ENCODE measurements at places on chromosomes 2 and 18.

DNA sequence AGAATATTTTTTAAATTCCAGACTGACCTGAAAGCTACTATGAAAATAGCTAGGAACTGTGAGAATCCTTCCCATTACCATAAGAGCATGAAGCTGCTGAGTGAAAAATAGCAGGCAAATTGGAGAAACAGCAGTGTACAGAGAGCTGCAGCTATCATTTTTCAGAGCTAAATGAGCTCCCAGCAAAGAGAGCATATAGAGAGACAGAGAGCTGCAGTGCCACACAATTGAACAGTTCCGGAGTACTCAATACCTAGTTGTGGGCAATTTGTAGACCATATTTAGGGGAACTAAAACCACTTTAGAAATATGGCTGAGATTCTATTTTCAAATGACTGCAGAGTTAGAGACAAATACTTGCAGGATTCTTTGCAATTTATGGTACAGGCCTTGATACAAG, 645.3 kb downstream of the STK39 start:
- DNase-seq: no peak

DNA sequence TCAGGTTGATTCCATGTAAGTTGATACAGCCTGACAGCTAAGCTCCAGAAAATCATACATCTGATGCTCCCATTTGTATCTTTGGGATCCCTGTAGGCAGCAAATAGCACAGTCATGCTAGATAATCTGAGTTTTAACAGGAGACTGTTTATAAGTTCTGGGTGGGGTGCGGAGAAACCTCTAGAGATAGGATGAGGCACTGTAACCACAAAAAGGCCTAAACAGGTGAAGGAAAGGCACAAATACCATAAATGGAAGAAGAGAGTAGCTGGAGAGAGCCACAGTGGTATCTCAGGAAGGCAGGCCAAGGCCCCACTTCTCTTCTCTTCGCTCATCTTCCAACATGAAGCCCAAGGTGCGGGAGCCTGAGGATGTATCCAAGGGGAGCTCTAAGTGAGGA, 18.1 kb upstream of the B4GALT6 start:
- no peak for DNase-seq

DNA sequence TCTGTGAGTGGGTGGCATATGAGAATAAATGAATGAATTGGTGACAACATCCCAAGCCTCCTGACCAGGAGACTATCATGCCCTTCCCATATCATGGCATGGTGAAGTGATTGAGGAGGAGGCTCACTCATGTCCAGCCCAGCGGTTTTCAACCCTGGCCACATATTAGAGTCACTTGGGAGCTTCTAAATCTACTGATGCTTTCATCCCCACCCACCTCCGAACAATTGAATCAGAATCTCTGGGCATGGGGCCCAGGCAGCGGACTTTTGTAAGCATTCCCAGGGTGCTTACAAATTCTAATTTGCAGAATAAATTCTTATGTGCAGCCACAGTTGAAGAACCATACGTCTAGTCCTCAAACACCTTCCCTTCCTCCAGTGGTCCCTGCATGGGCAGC, 81.7 kb upstream of the SEC11C start:
- no peak for DNase-seq

- DNase-seq: peak; percentile 51
Observed at GRCh38 chr2:54560146-54560881, 104.2 kb downstream of the SPTBN1 start.

GRCh38 chr2:205805136-205805535, 122.8 kb downstream of the NRP2 start:
- DNase-seq: no peak

GRCh38 chr2:161613161-161613560, 11.1 kb upstream of the SLC4A10 start:
- no peak for DNase-seq

- DNase-seq: no peak
Observed at GRCh38 chr2:83817511-83817910, 641.6 kb downstream of the SUCLG1 start.

- peak; percentile 51 for DNase-seq
Observed at GRCh38 chr2:207073801-207074678, 91.7 kb downstream of the KLF7 start.

DNA sequence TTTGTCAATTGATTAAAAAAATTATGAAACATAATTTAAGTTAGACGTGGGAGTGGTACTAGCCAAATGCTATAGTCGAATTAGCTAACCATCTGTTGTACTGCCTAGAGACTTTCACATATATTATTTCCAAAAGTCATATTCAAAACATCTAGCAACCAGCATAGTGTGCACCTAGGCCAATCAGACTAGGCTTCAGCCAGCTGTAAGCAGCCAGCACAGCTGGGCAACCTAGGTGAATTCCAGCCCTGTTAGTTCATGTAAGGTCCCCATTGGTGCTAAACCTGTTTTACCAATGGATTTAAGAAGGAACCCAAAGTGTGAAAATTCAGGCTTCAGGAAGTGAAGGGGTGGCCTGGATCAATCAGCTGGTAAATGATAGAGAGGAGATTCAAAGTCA, 144.3 kb downstream of the BCL2 start:
- DNase-seq: no peak

- DNase-seq: no peak
Observed at GRCh38 chr18:47968006-47968676, 37.7 kb upstream of the SMAD2 start.

DNA sequence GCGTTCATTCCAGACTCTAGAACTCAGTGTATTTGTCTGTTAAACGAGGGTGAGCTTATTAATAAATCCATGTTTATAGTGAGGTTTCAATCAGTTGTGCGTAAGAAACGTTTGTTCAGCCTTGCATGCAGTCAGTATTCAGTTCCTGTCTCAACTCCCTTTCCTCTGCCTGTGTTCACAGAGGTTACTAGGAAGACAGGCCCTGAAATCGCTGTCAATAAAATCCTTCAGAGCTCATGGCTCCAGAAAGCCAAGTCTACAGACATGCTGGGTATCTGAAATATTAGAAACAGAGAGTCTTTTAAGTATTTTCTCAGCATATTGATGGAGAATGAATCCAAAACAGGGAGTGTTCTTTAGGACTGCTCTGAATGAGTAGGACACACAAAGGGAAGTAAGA, 75.4 kb downstream of the KLF7 start:
- DNase-seq: no peak

- no peak for DNase-seq
Observed at GRCh38 chr2:18860179-18860578, 270.8 kb upstream of the NT5C1B start.

GRCh38 chr18:67845035-67845434, 328.5 kb upstream of the DSEL start:
- DNase-seq: no peak

- DNase-seq: no peak
Observed at GRCh38 chr2:29443627-29444026, 328.4 kb downstream of the CLIP4 start.

DNA sequence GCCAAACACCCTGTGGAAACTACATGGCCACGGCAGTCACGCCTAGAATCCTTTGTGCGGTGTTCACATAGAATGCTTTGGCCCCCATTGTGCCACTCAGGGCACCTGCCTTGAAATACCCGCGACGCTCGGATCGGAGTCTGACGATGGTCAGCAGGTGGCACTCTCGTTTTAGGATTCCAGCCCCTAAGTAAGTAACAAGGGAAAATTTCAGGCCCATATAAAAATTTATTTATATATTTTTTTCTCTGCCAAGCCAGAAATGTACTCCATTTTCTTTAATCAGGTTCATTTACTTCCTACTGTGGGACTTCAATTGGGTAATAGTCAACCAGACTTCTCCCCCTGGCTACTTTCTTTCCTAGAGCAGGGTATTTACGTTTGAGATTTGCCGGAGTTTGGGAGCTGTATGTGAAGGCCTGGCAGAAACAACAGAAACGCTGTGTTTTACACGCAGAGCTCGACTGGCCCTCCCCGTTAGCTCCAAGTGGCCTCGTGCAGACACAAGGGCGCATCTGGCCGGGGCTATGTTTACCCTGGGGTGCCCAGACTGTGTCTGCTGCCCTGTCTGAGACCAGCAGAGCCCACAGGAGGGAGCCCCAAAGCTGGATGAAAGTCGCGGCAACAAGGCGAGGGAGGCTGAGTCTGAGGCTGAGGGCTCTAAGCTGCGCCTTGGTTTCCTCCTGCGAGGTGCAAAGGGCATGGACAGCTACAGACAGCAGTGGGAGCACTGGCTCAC, 41.6 kb downstream of the LRRC30 start:
- no peak for DNase-seq

DNA sequence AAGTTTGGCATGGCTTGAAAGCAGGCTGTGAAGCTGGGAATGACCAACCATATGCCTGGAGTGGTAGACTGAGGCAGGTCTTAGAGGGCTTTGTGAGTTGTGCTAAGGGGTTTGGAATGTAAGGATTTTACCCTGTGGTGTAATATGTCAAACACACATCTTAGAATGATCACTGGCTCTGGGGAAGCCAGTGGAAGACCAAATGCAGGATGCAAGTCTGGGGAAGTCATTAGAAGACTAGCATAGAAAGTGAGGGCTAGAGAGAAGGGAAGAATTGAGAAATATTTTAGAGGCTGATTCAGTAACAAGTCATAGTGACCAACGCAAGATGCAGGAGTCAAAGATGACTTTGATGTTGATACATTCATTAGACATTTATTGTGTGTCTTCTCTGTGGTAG, 3.5 kb upstream of the FHOD3 start:
- no peak for DNase-seq

- DNase-seq: no peak
Observed at GRCh38 chr2:2825516-2826208, 494.6 kb upstream of the MYT1L start.

- no peak for DNase-seq
Observed at GRCh38 chr2:27697660-27698059, 34.0 kb downstream of the SLC4A1AP start.

DNA sequence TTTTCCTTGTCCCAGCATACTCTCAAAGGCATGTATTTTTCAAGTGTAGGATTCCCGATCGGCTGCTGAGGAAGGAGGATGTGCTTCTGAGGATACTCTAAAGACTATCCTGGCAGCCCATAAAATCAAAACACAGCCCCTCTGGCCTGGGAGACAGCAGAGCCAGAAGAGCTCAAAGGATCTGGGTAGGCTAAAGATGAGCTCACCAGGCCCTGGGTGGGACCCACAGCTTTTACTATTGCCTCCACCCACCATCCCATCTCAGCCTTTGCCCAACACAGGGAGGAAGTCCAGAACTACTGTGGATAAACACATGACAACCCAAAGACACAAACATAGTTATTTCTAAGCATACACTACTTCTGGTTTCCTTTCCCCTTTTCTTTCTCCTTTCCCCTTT, 79.1 kb upstream of the ZFP36L2 start:
- DNase-seq: no peak

- DNase-seq: no peak
Observed at GRCh38 chr2:157172239-157172638, 85.3 kb upstream of the GALNT5 start.

DNA sequence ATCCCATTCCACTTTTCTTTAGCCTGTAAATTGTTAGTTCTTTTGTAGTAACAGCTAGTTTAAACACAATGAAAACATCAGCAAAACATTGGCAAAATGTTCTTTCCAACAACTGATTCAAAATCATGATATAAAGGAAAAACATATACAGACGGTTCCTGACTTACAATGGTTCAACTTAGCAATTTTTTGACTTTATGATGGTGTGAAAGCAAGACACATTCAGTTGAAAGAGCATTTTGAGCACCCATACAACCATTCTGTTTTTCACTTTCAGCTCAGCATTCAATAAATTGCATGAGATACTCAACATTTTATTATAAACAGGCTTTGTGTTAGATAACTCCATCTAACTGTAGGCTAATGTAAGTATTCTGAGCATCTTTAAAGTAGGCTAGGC, 185.1 kb downstream of the NOL4 start:
- DNase-seq: no peak

- DNase-seq: no peak
Observed at GRCh38 chr2:58930537-58930936, 689.4 kb upstream of the FANCL start.

DNA sequence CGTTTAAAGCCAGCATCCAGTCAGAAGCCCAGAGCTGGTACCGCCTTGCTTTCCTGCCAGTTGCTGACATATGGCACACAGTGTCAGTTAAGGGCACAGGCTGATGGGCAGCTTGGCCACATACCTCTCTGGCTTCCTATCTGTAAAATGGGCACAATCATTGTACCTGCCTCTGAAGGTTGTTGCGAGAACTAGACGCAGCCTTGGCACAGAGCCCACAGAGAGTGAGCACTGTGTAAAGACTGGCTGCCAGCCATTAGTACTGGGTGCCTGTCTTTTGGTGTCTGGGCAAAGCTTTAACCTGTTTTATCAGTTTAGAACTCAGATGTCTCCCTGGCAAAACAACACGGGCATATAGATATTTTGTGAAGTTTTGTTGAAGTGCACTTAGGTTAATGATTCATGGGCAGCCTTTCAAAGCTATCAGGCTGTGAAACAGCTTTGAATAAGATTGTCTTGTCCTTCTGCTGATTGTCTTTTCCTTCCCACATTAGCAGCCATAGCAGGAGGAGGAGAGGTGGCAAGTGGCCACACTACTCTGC, 269.5 kb downstream of the NEDD4L start:
- DNase-seq: no peak

DNA sequence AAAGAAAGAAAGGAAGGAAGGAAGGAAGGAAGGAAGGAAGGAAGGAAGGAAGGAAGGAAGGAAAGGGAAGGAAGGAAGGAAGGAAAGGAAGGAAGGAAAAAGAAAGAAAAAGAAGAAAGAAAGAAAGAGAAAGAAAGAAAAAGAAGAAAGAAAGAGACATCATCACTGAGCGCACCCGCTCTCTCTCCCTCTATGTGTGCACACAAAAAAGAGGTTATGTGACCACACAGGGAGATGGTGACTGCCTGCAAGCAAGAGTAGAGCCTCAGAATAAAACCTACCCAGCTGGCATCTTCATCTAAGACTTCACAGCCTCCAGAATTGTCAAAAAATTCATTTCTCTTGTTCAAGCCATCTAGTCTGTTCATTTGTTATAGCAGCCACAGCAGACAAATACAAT, 1307.4 kb upstream of the ACVR2A start:
- DNase-seq: no peak

DNA sequence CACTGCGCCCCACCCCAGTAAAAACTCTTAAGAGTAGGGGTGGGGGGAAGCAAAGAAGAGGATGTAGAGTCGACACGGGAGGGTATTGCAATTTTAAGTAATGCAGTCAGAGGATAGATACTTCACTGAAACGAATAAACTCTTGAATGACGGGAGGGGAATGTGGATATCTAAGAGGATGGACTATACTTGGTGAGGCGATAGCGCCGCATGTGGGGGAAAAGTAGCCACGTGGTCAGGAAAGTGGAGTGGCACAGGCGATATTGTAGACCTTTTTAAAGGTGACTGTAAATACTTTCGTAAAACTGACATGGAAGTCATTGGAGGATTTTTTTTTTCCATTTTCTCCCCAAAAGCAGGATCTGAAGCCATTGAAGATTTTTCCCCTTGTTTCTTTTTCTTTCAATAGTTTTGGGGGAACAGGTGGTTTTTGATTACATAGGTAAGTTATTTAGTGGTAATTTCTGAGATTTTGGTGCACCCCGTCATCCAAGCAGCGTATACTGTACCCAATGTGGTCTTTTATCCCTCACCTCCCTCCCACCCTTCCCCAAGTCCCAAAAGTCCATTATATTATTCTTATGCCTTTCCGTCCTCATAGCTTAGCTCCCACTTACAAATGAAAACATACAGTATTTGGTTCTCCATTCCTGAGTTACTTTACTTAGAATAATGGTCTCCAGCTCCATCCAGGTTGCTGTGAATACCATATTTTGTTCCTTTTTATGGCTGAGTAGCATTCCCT, 13.8 kb downstream of the CLK1 start:
- DNase-seq: peak; percentile 3

GRCh38 chr2:238444242-238444641, 17.5 kb downstream of the ASB1 start:
- DNase-seq: no peak
